ENCODE measurements at places on chromosomes 6 and 20. TPM values are rescaled to one million over a fixed set of nuclear protein-coding genes. Genes with fewer than 3 reads are reported as not detected.

The IL20RA gene
- total RNA-seq: 12.8 TPM

The MCHR2 gene
- total RNA-seq: not detected

The BTN2A1 gene
- 27.8 TPM for total RNA-seq

The C6orf15 gene
- total RNA-seq: not detected

The OOEP gene
- not detected for total RNA-seq

The ID4 gene
- total RNA-seq: 2.4 TPM

The GHRH gene
- not detected for total RNA-seq

The HCK gene
- 6.6 TPM for total RNA-seq

The TFAP2B gene
- not detected for total RNA-seq

The ADGRG6 gene
- total RNA-seq: 17.0 TPM

The VSTM2L gene
- total RNA-seq: 1.4 TPM

The CAP2 gene
- total RNA-seq: 10.4 TPM

The RNF182 gene
- total RNA-seq: not detected

The SLC13A3 gene
- 0.08 TPM for total RNA-seq

The BHLHE23 gene
- not detected for total RNA-seq

The SAMD3 gene
- total RNA-seq: 5.1 TPM

The BMP2 gene
- total RNA-seq: 57.3 TPM

The PGC gene
- total RNA-seq: not detected

The CDSN gene
- total RNA-seq: not detected

The BEND6 gene
- total RNA-seq: 0.61 TPM

The MEI4 gene
- total RNA-seq: not detected

The ARMC2 gene
- 1.9 TPM for total RNA-seq

DNA sequence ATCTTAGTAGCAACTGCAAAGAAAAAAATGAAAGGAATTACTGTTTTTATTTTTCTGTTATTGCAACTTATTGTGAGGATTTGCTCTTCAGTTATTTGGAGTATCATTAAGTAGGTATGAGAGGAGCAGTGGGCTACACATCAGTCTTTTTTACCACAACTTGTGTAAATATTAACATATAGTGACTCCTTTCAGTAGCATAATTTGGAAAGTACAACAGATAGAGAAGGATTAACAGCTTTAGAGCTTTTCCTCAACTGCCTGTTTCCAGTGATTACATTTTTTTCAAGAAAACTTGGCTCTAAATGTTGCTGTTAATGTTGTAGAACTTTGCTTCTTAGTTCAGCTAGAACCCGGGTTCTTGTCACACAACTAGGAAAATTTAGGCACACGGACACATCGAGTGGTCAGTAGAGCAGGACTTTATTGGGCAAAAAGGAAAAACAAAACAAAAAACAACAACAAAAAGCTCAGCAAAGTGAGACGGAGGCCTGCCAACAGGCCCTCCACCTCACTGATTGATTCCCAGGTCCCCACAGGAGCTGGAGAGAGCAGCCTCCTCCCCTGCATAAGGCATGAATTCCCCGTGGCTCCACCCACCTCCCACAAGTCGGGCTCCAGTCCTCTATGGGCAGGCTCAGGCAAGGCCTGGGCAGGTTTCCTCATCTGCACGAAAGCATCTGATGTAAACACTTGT is 75.1 kb downstream of the ADGRG6 start:
- no peaks in the 10 kb centered on the region for H3K36me3 ChIP-seq
- peak; percentile 27 for DNase-seq
- no peaks in the 10 kb centered on the region for H3K4me1 ChIP-seq
- H3K27ac ChIP-seq: no peak overlapping the region

- no peaks in the 10 kb centered on the region for H3K27me3 ChIP-seq
- no peaks in the 10 kb centered on the region for H3K4me1 ChIP-seq
- no peak overlapping the region for H3K4me3 ChIP-seq
- no peak overlapping the region for H3K27ac ChIP-seq
- DNase-seq: peak; percentile 61
- no peaks in the 10 kb centered on the region for H3K36me3 ChIP-seq
These were observed 2.0 kb upstream of the PLCG1 start for GRCh38 chr20:41135187-41135887.

GRCh38 chr20:21124190-21124589 is 1.7 kb upstream of the KIZ start:
- H3K36me3 ChIP-seq: no peaks in the 10 kb centered on the region
- no peaks in the 10 kb centered on the region for H3K27me3 ChIP-seq
- H3K4me3 ChIP-seq: no peak overlapping the region
- H3K27ac ChIP-seq: no peak overlapping the region

DNA sequence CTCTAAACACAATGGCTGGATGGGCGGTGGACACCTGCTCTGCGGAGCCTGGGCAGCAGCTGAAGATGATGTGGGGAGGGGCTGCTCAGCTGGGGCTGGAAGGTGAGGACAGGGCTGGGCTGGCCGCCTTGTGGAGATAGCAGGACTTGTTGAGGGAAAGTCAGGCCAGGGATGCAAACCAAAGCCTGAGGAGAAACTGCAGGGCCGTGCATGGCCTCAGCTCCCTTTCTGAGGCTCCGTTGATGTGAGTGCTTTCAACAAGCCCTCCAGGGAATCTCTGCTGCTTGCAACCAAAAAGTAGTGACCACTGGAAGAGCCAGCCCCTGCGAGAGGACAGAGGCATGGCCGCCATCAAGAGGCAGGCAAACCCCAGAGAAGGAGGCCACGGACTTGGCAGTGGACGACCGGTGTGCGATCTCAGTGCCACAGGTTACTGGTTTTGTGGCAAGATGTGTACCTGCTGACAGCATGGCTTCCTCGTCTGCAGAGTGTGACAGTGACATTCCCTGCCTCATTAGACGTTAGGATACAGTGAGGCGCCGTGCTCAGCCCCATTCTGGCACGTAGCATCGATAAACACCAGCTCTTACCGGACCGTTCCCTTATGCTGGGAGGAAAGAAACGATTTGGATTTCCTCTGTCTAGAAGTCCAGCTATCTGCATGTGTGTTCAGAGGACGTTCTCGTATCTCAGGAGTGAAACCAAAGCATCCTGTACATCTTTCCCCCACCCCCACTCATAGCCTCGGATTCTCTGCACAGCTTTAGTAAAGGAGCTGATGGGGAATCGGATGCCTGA is 37.9 kb downstream of the ERMARD start:
- no peaks in the 10 kb centered on the region for H3K27me3 ChIP-seq
- peak overlapping the region; percentile 33 for H3K4me3 ChIP-seq
- no peak for DNase-seq

- peaks cover 33% of the 10 kb centered on the region for H3K27me3 ChIP-seq
- H3K27ac ChIP-seq: no peak overlapping the region
- no peaks in the 10 kb centered on the region for H3K4me1 ChIP-seq
- H3K36me3 ChIP-seq: no peaks in the 10 kb centered on the region
- DNase-seq: no peak
These were observed 5.9 kb downstream of the TMEM239 start for GRCh38 chr20:2822073-2822472.

DNA sequence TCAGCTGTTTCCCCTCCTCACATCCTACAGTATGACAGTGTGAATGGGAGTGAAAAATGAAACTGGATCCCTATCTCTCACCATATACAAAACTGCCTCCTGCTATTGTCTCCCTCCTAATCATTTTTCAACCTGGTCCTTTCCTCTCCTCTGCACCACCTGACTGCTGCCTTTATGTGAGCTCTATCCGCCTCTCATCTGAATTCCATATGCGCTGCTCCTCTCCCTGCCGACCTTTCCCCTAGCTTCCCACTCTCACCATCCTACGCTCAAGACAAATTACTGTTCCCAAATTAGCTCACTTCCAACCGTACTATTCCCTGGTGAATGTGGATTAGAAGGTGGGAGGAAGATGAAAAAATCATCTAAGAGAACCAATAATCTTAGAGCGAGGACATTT is 148.4 kb upstream of the FBXL4 start:
- no peak for DNase-seq
- no peaks in the 10 kb centered on the region for H3K36me3 ChIP-seq
- no peaks in the 10 kb centered on the region for H3K27me3 ChIP-seq
- no peak overlapping the region for H3K27ac ChIP-seq

- no peaks in the 10 kb centered on the region for H3K36me3 ChIP-seq
- H3K27me3 ChIP-seq: no peaks in the 10 kb centered on the region
- no peak overlapping the region for H3K4me3 ChIP-seq
- no peak for DNase-seq
- H3K4me1 ChIP-seq: peaks cover 3% of the 10 kb centered on the region
These were observed 251.6 kb upstream of the TAB2 start for GRCh38 chr6:149065658-149066556.

- DNase-seq: no peak
- H3K36me3 ChIP-seq: no peaks in the 10 kb centered on the region
- H3K4me3 ChIP-seq: no peak overlapping the region
- H3K27ac ChIP-seq: no peak overlapping the region
- no peaks in the 10 kb centered on the region for H3K27me3 ChIP-seq
These were observed 68.6 kb upstream of the SLC24A3 start for GRCh38 chr20:19143890-19144289.

DNA sequence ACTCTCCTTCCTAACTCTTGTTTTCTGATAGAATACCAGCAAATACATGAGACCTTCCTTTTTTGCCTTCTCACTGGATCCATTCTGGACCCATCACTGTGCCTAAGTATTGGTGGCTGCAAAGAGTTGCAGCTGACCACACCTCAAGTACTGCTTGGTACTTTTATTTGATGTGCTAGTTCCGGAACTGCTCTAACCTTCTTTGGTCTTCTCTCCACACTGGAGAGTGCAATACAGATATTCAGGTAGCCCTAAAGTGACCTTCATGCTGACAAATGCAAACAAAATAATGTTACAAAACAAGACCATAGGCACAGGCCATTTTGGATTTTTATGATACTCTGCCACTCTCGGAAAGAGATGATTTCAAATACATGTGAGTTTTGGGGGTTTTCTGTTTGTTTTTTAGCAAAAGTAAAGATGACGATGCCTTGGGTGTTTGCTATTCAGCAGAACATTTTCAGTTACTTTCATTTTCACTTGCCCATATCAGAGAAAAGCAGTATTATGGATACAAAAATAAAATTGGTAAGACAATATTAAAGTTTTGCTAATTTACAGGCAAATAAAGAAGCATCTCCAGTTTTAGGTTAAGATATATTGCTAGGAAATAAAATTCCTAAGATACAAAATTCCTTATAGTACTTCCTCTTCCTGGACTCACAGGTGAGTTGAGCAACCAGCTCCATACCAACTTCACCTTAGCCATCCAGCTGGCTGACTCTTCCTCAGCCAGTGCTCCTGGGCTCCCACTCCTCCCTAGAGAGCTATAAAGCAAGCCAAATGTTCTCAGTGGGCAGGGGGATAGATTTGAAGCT is 42.0 kb downstream of the PTPRK start:
- DNase-seq: no peak
- no peaks in the 10 kb centered on the region for H3K4me1 ChIP-seq
- no peaks in the 10 kb centered on the region for H3K27me3 ChIP-seq
- peak overlapping the region; percentile 74 for H3K27ac ChIP-seq
- no peaks in the 10 kb centered on the region for H3K36me3 ChIP-seq

GRCh38 chr6:41598670-41599014 is 39.6 kb upstream of the MDFI start:
- H3K36me3 ChIP-seq: no peaks in the 10 kb centered on the region
- no peak overlapping the region for H3K4me3 ChIP-seq
- no peaks in the 10 kb centered on the region for H3K27me3 ChIP-seq
- no peak for DNase-seq
- H3K27ac ChIP-seq: no peak overlapping the region

DNA sequence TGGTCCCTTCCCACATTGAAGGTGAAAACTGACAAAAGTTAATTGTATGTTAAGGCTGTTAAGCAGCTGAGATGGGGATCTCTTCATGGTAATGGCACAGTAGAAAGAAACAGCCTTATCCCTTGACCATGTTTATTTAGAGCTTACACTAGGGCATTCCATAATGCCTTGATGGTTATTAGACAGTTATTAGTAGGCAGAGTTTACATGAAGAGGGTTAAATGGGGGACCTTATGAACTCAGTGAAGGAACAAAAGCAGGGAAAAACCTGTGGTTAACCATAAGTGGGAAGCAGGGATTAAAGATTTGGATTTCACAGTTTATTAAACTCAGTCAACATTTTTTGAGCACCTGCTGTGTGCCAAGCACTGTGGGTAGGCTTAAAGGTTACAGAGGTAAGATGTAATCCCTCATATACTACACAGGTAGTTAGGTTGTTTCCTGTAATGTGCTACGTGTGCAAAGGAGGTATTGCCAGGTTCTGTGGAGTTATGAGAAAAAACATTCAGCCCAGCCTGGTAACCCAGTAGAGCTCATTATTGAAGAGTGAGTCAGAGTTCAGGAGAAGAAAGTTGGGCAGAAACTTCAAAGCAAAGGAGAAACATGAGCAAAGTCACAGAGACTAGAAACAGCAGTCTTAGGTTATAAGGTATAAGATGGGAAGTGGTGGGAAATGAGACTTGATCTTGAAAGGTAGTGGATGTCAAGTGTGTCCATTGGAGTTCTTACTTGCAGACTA is 32.3 kb upstream of the GNRH2 start:
- no peaks in the 10 kb centered on the region for H3K27me3 ChIP-seq
- peaks cover 6% of the 10 kb centered on the region for H3K36me3 ChIP-seq
- DNase-seq: no peak
- no peak overlapping the region for H3K27ac ChIP-seq

DNA sequence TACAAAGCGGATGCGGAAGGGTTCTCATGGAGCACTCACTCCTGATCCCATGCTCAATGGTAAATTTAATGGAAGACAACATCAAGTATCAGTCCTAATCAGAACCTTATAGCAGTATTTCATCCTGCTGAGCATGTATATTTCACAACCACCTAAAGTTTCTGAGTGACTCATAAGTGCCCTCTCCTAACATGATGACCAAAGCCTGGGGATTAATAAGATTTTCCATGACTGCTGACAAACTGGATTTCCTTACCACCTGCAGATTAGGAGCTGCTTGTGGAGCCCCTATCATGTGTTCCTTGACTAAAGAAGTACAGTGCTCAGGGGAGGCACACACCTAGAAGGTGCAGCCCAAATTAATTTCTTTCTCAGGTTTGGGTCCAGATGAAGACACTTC is 112.8 kb downstream of the INSM1 start:
- no peaks in the 10 kb centered on the region for H3K4me1 ChIP-seq
- no peaks in the 10 kb centered on the region for H3K36me3 ChIP-seq
- no peak for DNase-seq
- H3K27ac ChIP-seq: no peak overlapping the region
- no peak overlapping the region for H3K4me3 ChIP-seq

- no peak overlapping the region for H3K27ac ChIP-seq
- no peaks in the 10 kb centered on the region for H3K36me3 ChIP-seq
- H3K27me3 ChIP-seq: no peaks in the 10 kb centered on the region
- H3K4me1 ChIP-seq: no peaks in the 10 kb centered on the region
- DNase-seq: no peak
These were observed 70.4 kb downstream of the ENPP1 start for GRCh38 chr6:131877999-131878789.

GRCh38 chr6:131828080-131828479 is 20.3 kb downstream of the ENPP1 start:
- no peaks in the 10 kb centered on the region for H3K4me1 ChIP-seq
- H3K27ac ChIP-seq: no peak overlapping the region
- H3K27me3 ChIP-seq: no peaks in the 10 kb centered on the region
- no peak overlapping the region for H3K4me3 ChIP-seq

GRCh38 chr20:41408986-41409385 is 42.4 kb upstream of the EMILIN3 start:
- no peaks in the 10 kb centered on the region for H3K4me1 ChIP-seq
- no peak for DNase-seq
- H3K27me3 ChIP-seq: no peaks in the 10 kb centered on the region

GRCh38 chr20:52751571-52751970 is 220.6 kb upstream of the TSHZ2 start:
- no peak overlapping the region for H3K27ac ChIP-seq
- H3K4me1 ChIP-seq: no peaks in the 10 kb centered on the region
- H3K27me3 ChIP-seq: no peaks in the 10 kb centered on the region
- DNase-seq: no peak
- H3K36me3 ChIP-seq: no peaks in the 10 kb centered on the region
- no peak overlapping the region for H3K4me3 ChIP-seq

- no peak overlapping the region for H3K27ac ChIP-seq
- H3K4me1 ChIP-seq: no peaks in the 10 kb centered on the region
- H3K36me3 ChIP-seq: no peaks in the 10 kb centered on the region
- no peaks in the 10 kb centered on the region for H3K27me3 ChIP-seq
These were observed 175.3 kb upstream of the RALGAPA2 start for GRCh38 chr20:20887593-20888265.
